NCI-H146 (cell line): ENCODE measurements at places on chromosomes 12 and 14.

- no peak for DNase-seq
Measured at GRCh38 chr14:23067847-23068788, 10.8 kb upstream of the CDH24 start.

GRCh38 chr14:61481701-61482100 lies 160.3 kb downstream of the PRKCH start:
- DNase-seq = no peak

DNA sequence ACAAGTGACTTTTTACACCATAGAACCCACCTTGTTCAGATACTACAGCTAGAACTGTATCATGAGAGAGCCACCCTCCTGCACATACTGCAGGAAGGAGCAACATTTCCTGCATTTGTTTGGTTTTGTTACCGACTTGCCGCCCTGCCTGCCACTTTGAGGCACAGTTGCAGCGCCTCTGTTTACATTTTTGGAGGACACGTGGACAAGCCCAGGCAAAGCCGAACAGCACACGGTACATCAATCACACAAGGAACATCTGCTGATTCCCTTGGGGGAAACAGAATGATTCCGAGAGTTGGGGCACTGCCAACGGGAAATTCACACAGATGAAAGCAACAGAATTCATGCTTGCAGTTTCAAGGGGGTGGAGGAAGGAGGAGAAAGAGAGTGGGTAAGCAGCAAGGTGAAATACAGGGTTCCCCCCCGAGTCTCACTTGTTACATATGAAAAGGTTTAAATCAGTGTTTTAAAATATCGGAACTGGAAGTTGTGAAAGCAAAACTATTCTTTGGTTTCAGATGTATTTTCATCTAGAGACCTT lies 110.7 kb downstream of the BTG1 start:
- DNase-seq = peak; percentile 73

DNA sequence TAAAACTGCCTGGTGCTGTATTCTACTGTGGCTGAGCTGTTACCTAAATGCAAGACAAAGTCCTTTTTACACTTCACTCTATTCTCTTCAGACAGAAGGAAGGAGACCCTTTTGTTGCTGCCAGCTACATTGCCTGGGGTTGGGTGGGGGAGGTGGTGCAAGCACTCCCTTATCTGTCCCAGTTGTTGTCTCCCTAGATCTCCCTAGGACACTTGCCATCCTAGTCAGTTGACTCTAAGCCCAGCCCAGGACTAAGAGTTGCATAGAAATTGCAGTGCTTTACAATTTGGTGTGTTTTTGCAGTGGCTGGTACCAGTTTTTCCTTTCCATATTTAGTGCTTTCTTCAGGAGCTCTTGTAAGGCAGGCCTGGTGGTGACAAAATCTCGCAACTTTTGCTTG lies 35.1 kb downstream of the SCYL2 start:
- no peak for DNase-seq

DNA sequence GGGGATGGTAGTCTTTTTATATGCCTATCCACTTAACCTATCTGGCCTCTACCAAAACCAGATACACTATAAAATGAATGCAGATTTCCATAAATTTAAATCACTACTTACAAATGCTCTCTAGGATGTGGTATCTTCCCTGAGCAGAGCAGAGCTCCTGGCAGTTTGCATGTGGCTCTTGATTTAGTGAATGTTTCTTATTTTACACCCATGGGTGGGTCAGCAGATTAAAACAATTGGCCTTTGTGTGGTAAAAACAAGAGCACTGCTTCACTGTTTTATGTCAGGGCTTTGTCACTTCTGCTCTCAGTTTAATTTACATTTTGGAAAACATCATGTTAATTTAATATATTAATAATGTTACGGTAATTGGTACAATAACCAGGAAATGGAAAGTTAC lies 5.5 kb downstream of the TAS2R19 start:
- no peak for DNase-seq

- no peak for DNase-seq
Measured at GRCh38 chr12:127588249-127588648, 678.7 kb upstream of the TMEM132C start.

GRCh38 chr12:54981796-54982195 lies 2.8 kb downstream of the TESPA1 start:
- no peak for DNase-seq

DNA sequence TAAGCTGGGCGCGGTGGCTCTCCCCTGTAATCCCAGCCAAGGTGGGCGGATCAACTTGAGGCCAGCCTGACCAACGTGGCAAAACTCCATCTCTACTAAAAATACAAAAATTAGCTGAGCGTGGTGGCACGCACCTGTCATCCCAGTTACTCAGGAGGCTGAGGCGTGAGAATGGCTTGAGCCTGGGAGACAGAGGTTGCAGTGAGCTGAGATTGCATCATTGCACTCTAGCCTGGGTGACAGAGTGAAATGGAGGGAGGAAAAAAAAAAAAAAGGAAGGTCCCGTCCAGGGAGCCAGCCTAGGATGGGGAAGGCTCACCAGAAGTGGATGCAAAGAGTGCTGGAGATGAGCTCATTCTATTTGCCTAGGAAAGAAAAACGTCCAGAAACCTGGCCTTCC lies 1.9 kb upstream of the CD27 start:
- no peak for DNase-seq

GRCh38 chr12:2779281-2779680 lies 15.5 kb upstream of the FKBP4 start:
- no peak for DNase-seq

- DNase-seq = no peak
Measured at GRCh38 chr12:93707836-93708235, 30.7 kb downstream of the CRADD start.

DNA sequence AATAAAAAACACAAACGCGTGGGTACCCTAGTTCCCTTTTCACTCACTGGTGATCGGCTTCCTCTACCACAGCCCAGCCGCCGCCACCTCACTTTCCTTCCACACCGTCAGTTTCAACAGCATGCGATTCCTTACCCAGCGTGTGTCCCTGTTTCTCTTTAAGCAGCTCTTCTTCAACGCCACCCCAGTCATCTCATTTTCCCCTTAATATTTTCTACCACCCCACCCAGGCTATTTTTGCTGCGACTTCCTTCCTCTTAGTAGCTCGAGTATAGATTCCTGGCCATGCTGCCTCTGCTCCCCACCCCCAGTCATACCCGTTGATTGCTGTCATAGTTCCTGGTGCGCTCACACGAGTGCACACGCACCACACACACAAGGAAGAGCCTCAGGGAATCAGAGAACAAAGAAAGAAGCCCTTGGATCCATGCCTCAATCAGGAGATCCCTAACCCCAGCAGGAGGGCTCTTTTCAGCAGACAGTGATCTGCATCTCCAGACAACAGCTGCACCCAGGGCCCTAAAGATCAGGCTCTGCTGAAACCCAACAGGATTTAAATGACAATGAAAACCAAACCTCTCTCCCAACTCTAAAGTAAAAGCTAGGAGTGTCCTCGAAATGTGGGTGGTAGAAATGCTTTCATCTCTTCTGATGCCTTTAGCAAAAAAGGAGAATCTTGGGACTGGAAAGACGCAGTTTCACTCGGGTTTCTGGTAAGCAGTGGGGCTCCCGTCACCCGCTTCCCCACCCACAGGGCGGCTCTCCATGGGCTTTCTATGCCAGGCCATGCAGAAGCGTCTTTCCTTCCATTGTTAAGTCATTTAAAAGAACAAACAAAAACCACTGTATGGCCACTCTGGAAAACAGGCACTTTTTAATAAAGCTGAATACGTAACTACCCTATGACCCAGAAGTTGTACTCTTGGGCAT lies 23.8 kb downstream of the VPS37B start:
- peak; percentile 97 for DNase-seq

GRCh38 chr12:119920064-119920463 lies 42.9 kb upstream of the CIT start:
- no peak for DNase-seq

DNA sequence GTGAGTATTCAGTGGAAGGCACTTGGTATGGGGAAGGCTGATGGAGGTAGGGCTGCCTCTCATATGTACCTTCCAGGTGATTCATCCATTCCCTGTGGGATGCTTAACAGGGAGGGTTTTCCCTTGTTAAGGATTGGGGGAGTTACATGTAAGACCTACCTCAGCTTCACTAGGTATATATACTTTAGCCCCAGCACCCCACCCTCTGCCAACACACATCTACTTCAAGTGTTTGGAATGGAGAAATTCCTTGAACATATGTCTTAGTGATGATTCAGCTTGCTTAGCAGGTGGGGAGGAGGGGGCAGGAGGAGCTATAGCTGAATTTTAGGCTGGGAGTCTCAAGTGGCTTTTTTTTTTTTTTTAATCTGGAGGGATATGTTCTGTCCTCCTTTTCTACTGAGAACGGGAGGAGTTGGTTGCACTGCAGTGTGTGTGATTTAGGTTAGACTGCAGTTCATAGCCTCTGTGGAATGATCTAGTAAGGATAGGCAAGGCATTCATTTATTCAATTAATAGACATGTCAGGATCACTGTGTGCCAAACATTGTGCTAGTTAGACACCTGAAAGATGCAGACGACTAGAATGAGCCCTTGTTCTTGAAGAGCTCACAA lies 1.7 kb downstream of the PIP4K2C start:
- DNase-seq = no peak

DNA sequence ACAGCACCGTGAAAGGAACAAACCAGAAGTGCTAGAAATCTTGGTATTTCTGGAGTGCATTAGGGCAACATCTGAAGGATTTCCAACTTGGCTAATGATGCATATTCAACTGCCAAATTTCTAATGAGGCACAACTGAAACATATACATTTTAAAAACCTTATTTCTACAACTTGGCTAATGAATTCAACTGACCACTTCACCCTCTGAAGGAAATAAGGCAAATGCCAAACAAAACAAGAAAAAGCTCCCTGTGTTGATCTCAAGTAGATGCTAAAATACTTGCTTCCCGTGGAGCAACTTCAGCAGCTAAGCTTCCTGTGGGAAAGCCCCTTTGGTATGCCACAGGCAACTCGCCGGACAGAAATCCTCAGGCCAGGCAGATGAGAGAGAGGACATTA lies 167.1 kb downstream of the TTC7B start:
- DNase-seq = no peak

DNA sequence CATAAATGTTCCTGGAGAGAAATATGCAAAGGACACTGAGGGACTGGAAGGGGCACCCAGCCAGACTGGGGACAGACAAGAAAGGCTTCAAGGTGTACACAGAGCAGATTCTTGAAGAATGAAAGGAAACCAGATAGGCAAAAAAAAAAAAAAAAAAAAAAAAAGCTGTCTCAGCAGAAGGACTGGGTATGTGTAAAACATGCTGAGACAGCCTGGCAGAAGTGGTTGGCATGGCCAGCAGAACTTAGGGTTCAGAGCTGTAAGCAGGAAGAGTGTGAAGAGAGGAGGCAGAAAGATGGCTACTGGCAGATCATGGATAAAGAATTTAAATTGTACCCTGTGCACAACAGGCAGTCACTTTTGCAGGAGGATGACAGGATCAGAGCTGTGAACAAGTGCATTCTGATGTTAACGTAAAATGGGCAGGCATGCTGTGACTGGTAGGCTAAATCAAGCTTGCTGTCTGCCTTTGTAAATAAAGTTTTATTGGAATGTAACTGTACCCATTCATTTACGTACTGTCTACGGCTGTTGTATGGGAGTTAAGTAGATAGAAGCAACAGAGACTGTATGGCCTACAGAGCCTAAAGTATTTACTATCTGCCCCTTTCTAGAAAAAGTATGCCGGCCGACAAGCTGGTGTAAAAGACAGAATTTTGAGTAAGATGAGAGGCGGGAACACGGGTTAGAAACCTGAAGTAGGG lies 42.2 kb downstream of the UBR7 start:
- DNase-seq = no peak

DNA sequence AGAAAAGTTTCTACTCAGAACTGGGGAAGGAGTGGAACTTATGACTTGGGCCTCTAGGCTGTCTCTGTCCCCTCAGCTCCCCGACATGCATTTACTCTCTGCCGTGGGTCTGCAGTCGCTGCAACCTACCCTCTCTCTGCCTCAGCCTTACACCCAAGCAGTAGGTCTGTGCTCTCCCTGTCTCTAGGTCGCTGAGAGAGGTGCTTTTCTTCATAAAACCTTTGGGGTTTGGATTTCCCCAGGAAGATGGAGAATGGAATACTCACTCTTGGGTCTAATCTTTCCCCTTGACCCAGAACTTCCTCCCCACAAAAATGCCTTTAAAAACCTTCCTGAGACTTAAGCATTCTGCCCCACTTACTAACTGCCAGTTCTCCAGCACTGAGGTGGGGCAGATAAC lies 12.9 kb downstream of the GPR84 start:
- DNase-seq = no peak

GRCh38 chr12:95538656-95539055 lies 12.6 kb downstream of the USP44 start:
- DNase-seq = no peak

- DNase-seq = no peak
Measured at GRCh38 chr12:14931359-14931758, 7.0 kb downstream of the ERP27 start.

- no peak for DNase-seq
Measured at GRCh38 chr14:36505181-36505815, 14.7 kb downstream of the NKX2-1 start.

DNA sequence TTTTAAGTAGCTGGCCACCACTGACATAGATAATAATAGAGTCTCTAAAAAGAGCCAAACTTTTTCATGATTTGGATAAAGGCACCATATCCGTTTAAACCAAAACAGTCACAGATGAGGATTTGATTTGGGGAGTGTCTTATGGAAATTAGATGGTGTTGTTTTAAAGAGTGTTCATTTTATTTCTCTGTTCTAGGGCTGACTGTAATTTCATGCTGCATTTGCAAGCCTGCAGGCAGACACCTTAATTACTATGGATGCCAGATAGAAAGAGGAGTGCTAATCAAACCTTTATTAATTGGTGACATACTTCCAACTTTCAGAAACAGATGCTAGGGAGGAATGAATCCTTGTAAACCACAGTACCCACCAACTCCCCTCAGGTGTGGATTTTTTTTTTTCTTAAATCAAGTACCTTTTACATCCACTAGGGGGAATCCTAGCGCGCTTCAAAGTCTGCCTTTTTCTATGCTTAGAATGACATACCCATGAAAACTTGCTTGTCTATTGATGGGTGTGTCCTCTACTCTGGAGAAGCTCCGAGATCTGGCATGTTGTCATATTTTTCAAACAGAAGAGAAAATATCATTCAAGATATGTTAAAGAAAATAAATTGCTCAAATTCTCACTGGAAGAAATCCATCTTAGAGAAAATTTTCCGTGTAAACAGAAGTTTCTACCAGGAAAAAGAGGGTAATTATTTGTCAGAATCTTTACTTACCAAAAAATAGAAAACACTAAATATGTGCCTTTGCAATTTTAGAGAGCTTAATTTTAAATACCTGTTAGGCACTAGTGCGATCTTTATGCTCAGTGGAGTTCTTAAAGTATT lies 14.2 kb upstream of the PLXNC1 start:
- DNase-seq = peak; percentile 27

DNA sequence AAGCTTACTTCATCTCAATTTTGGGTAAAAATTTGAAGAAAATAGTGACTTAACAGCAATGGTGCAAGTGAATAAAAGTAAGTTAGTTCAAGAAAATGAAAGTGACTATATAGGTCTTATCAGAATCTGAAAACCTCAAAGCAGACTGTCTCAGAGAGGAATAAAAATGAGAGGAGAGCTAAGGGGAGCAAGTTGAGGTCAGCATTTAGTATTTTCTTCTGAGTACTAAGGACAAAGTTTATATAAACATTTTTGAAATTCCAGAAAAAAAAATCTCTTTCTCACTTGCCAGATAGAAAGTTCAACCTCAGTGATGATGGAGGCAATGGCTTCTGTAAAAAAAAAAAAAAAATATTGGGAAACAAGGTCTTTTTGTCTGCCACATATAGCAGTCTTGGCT lies 414.1 kb downstream of the NPAS3 start:
- no peak for DNase-seq

- DNase-seq = no peak
Measured at GRCh38 chr12:56115329-56115728, 1.1 kb upstream of the RPL41 start.
